Stimulated activated CD8-positive, alpha-beta memory T cell treated with anti-CD3 and anti-CD28 coated beads, Interleukin-4, amount 100 ng/mL, for 4 hours (primary cell): ENCODE measurements at places on chromosomes 1 and 21.

DNA sequence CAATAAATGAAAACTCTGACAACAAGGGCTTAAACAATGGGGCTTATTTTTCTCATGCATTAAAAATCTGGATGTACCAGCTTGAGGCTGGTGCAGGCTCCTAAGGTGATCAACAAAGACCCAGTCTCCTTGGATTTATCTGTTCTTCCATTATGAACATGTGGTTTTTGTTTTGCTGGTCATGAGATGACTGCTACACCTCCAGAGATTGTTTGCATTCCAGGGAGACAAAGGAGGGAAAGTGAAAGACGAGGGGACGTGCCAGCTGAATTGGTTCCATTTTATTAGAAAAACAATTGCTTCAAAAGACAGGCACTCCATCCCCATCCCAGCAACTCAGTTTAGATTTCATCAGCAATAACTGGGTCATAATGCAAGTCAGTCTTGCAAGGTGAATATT is 90.9 kb upstream of the KCNK1 start:
- DNase-seq, result no peak

- no peak for DNase-seq
Observed at GRCh38 chr1:222462601-222463000, 85.3 kb downstream of the HHIPL2 start.

DNA sequence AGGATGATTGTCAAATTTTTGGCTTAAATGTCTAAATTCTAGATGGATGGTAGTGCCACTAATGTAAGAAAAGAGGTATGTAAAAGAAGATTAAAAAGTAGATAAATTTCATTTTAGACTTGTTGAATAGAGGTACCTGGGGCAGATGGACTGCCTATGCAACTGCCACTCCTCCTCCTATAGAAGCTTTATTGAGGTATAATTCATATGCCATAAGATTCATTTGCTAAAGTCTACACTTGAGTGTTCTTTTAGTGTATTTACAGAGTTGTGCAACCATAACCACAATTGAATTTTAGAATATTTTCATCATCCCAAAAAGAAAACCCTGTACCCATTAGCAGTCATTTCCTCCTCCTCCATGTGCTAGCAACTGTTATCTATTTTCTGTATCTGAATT is 70.6 kb downstream of the FNBP1L start:
- no peak for DNase-seq

DNA sequence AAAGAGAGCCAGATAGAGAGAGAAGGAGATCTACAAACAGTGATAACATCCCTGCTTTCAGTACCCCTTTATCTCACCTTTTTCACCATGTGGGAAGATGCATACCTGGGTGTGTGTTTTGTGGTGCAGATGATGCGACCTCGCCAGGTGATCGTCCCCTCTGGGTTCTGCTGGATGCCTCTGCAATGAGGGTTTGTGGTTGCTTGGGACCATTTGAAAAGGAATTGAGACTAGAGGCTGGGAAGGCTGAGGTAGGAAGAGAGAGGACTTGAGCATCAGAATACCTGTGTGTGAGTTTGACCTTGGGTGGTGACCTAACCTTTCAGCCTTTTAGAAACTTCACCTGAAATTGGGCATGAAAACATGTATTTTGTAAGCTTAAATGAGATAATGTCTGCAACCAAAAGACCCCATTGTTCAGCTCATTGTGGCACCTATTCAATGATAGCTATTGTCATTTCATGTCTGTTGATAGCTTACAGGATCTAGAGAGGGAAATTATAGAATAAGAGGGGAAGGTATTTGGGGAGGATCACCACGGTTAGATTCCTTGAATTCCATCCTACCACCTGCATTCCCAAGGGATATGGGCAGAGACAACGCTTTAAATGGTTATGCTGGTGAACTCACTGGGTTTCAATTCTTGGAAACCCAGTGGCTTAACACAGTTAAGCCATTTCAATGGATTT is 125.7 kb downstream of the IGSF21 start:
- no peak for DNase-seq

- no peak for DNase-seq
Observed at GRCh38 chr1:204384636-204385352, 25.1 kb upstream of the PLEKHA6 start.

DNA sequence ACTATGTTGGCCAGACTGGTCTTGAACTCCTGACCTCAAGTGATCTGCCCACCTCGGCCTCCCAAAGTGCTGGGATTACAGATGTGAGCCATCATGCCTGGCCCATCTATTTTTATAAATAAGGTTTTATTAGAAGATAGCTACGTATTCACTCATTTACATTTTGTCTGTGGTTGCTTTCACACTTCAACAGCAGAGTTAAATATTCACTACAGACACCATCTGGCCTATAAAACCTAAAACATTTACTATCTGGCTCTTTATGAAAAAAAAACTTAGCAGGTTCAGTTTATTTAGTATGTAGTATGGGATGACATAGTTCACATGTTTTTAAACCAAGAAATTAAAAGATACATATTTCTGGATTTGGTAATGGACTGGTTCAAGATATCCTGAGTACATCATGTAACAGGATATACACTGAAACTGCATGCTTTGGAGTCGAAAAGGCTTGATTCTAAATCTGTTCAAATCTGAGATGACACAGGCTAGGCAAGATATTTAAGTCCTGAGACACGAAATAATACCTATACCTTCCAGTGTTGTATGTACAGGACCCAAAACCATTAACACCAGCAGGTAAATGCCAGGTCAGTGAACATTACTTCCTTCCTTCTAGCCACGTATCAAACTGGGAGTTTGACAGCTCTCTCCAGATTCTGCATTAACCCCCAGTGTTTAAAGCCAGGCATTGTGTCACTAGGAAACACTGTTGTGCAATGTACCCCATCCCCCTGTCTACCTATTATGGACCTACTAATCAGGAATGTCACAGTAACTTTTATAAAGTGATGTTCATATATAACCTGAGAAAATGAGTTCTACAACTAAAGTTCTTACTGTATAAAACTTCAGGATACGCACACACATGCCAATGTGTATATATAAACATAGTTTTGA is 54.3 kb upstream of the SDC3 start:
- DNase-seq, result no peak

GRCh38 chr21:34579411-34579810 is 35.5 kb downstream of the RCAN1 start:
- DNase-seq, result no peak

DNA sequence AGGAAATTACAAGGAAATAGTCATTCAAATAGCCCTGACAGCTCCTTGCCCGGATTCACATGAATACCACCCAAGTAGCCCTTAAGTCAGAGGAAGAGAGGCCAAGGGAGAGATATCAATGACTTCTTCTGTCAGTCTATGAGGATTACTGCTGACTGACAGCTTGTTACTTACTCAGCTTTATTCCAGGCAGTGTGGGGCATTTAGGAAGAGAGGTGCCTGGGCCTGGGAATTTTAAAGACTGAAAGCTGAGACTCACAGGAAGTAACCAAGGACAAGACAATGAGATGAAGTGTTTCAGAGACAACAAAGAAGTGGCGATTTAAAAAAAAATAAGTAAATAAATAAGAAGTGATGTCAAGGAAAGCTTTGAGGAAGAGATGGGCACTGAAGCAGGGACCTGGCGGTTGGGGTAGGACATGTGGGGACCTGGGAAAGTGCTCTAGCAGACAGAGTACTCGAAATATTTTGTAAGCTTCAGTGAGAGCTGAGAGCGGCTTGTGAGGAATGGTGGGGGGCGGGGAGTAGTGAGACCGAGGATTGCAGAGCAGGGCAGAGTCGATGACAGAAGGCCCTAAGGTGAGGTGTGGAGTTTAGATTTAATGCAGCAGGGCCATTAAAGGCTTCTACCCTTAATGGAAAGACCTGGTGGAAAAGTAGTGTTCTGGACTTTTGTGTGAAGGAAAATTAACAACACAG is 58.9 kb downstream of the ST3GAL3 start:
- DNase-seq, result no peak

DNA sequence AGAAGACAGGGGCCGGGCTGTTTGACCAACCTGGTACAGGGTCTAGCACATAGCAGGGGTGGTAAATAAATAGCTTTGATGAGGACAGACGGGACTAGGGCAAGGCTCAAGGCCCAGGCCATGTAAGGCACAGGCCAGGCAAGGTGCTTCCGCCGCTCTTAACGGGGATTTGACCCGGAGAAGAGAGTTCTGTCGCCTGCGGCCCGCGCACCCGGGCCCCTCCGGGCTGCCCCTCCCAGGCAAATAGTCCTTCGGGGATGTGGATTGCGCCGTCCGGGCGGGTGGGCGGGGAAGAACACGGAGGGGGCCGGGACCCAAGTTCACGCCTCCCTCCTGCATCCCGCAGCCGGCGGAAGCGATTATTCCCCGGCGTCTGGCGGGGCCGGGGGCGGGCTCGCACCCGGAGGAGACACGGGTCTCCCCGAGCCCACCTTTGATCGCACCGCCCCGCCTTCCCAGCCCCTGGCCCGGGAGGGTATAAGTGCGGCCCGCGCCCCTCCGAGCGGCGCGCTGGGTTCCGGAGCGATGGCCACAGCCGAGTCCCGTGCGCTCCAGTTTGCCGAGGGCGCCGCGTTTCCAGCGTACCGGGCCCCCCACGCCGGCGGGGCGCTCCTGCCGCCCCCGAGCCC is at the start of gene MIXL1:
MIXL1 (plus strand) TSS at position 508 of the 629 bp plus-strand sequence; CDS start at position 526, 18 bp downstream.
- DNase-seq, result no peak

DNA sequence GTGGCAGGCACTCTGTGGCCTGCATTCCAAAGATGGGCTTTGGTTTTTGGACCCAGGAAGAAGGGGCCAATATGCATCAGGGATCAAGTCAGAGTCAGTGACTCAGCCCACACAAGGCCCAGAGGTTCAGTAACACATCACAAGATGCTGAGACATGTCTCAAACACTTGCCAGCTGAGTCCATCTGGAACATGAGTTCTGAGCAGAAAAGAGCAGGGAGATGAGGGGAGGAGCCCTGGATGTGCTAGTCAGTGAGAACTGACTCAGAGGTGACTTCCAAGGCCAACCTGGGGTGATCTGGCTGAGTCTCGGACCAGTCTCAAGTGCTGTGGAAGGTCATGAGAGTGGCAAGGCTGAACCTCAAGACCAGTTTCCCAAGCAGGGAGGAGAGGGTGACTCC is 150.1 kb downstream of the CDC7 start:
- DNase-seq, result no peak

GRCh38 chr1:208161005-208161404 is 83.2 kb downstream of the PLXNA2 start:
- no peak for DNase-seq

GRCh38 chr1:23500466-23500865 is 16.5 kb upstream of the ASAP3 start:
- DNase-seq, result no peak

DNA sequence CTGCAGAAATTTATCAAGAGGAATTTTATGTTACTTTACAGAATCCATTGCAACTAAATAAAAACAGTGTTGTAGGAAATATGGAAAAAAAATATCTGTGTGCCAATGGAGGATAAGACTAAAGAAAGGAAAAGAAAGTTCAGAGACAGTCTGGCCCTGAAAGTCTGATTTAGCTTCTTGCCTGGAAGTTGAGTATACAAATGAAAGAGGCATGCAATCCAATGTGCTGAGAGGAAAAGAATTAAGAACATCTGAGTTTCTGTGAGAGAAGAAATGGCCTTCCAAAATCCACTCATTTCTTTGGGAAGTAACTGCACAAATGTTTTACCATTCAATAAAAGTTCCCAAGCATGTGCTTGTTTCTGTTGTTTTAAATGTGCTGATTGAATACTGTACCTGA is 65.1 kb downstream of the LHX9 start:
- no peak for DNase-seq

DNA sequence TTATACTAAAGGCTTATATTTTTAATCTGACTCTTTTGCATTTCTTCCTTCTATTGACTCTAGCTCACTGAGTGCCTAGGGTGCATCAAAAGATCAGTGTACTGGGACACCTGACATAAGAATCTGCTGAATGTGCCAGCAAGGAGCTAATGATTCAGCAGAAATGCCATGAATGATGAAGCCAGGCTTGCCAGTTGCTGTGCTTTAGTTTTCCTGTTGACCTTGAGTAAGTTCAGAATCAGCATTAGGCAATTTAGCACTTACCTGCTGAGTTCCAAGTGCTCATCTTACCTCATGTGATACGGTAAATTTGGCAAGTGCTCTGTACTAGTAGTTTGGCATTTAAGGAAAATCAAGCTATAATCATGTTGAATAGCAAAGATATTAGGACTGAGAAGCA is 523.2 kb upstream of the B3GALT2 start:
- no peak for DNase-seq

DNA sequence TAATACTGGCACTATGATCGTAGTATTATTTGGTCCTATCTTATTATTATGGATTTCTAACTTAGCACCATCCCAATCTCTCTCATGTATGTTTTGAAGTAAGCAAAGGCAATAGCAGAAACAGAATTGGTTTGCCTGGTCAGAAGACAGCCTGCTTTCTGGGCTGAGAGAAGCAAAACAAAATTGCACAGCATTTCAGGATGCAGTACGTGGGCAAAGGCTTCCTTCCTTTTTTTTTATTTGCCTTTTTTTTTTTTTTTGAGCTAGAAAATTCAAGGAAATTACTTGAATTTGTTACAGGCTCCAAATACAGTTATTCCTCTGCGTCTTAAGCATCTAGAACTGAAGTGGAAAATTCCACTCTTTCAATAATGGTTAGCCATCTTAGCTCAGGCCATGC is 8.8 kb downstream of the CDA start:
- DNase-seq, result no peak
